ENCODE measurements at places on chromosomes 7 and 10. TPM values are rescaled to one million over a fixed set of nuclear protein-coding genes. Genes with fewer than 3 reads are reported as not detected.

TAC1 gene
- total RNA-seq: not detected

PRKAG2 gene
- 13.5 TPM for total RNA-seq

TMEM184A gene
- 0.27 TPM for total RNA-seq

IDI2 gene
- not detected for total RNA-seq

SAP25 gene
- total RNA-seq: 1.5 TPM

SLC13A1 gene
- not detected for total RNA-seq

ETV1 gene
- 15.2 TPM for total RNA-seq

- H3K4me3 ChIP-seq: no peak overlapping the region
- H3K4me1 ChIP-seq: peaks cover 78% of the 10 kb centered on the region
- no peaks in the 10 kb centered on the region for H3K27me3 ChIP-seq
- H3K36me3 ChIP-seq: peaks cover 7% of the 10 kb centered on the region
- DNase-seq: no peak
These were observed 27.2 kb downstream of the HIPK2 start for GRCh38 chr7:139750459-139751095.

DNA sequence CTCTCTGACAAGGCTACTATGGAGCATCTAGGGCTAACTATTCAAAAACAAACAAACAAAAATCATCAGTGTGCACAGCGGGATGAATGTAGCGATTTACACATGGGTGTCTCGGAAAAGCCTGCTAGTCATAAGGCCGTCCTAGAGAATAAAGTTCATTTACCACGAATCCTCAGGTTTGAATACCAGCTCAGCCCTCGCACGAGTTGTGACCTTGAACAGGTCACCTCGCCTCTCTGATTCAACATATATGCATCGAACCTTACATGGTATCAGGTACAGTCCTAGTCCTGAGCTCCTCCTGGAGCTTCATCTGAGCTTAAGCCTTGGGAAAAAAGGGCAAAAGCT is 572 bp downstream of the ATP5MF start:
- peaks cover 3% of the 10 kb centered on the region for H3K27me3 ChIP-seq
- H3K27ac ChIP-seq: peak overlapping the region; percentile 87
- peak overlapping the region; percentile 86 for H3K4me3 ChIP-seq

- peaks cover 10% of the 10 kb centered on the region for H3K36me3 ChIP-seq
- peak overlapping the region; percentile 99 for H3K27ac ChIP-seq
- H3K4me3 ChIP-seq: peak overlapping the region; percentile 98
- DNase-seq: no peak
- H3K4me1 ChIP-seq: peaks cover 28% of the 10 kb centered on the region
These were observed 5.0 kb upstream of the TNRC18 start for GRCh38 chr7:5428478-5429252.

DNA sequence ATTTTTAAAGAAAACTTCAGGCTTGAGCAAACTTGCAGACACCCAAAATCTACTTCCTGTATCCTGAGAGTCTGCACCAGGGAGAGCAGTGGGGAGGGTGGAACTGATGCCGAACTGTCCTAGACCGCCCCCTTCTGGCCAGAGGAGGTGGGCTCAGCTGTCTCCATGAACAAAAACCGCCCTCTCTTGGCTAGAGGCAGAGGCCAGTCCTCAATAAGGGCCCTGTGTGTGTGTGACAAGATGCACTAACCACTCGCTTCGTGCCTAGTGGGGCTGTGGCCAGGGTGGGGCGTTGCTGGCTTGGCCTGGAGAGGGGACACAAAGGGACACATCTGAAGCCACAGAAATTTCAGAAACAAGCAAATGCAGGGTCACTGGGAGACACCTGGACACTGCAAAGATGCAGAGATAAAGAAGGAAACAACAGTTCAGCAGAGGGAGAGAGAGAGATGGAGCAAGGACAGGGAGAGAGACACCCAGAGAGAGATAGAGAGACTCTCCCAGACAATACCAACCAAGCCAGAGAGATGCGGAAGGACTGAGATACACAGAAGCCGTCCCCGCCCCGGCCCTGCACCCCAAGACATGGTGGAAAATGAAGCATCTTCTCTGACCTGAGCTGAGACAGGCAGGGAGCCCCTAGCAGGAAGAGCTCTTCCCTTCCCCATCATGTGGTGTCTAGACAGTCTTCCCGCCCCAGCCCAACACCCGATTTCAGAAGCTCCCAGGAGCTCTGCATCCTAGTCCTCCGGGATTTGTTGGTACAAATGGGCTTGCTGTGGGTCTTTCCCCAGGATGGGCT is 22.7 kb upstream of the FXYD4 start:
- H3K36me3 ChIP-seq: no peaks in the 10 kb centered on the region
- peak; percentile 92 for DNase-seq
- peaks cover 3% of the 10 kb centered on the region for H3K27me3 ChIP-seq
- peaks cover 9% of the 10 kb centered on the region for H3K4me1 ChIP-seq
- H3K4me3 ChIP-seq: no peak overlapping the region

DNA sequence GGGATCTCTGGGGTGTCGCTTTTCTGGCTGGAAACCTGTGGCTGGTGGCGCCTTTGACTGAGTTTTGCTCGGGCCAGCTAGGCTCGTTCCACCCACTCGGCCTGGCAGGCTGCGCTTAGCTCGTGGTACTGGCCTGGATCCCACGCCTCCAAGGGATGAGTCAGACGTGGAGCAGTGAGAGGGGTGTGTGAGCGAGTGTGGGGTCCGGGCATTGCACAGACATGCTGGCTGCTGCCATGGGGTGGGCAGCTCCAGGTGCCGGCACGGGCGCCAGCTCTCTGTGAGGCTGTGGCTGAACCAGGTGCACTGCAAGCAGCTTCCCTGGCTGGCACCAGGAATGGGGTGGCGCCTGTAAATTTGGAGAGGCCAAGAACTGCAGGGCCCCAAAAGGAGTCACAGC is 63.1 kb upstream of the CACNA2D1 start:
- H3K27me3 ChIP-seq: peaks cover 4% of the 10 kb centered on the region
- H3K4me3 ChIP-seq: no peak overlapping the region
- no peak for DNase-seq

- no peak overlapping the region for H3K4me3 ChIP-seq
- H3K27me3 ChIP-seq: no peaks in the 10 kb centered on the region
- peaks cover 48% of the 10 kb centered on the region for H3K36me3 ChIP-seq
These were observed 223.4 kb downstream of the DOCK4 start for GRCh38 chr7:111982804-111983203.

- no peak overlapping the region for H3K4me3 ChIP-seq
- H3K27ac ChIP-seq: no peak overlapping the region
- H3K27me3 ChIP-seq: no peaks in the 10 kb centered on the region
- no peak for DNase-seq
- H3K36me3 ChIP-seq: no peaks in the 10 kb centered on the region
- H3K4me1 ChIP-seq: no peaks in the 10 kb centered on the region
These were observed 10.8 kb downstream of the GIMAP6 start for GRCh38 chr7:150621376-150621775.

DNA sequence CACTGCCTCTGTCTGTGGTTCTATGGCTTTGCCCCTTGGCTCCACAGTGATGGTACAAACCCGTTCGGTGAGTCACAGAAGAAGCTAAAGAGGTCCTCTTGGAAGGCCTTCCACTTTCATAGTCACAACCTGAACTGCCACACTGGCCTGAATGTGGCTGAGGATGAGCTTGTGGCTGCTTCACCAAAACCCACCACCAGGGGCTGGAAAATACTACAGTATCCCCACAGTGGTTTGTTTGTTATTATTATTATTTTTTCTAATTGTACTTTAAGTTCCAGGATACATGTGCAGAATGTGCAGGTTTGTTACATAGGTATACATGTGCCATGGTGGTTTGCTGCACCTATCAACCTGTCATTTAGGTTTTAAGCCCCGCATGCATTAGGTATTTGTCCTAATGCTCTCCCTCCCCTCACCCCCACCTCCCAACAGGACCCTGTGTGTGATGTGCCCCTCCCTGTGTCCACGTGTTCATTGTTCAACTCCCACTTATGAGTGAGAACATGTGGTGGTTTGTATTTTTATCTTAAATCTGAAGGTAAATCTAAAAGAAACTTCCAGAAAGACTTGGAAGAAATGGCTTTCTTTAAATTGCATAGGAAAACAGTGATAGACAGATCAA is 160.8 kb upstream of the NPSR1 start:
- no peaks in the 10 kb centered on the region for H3K4me1 ChIP-seq
- no peak for DNase-seq
- no peaks in the 10 kb centered on the region for H3K27me3 ChIP-seq
- no peak overlapping the region for H3K27ac ChIP-seq

DNA sequence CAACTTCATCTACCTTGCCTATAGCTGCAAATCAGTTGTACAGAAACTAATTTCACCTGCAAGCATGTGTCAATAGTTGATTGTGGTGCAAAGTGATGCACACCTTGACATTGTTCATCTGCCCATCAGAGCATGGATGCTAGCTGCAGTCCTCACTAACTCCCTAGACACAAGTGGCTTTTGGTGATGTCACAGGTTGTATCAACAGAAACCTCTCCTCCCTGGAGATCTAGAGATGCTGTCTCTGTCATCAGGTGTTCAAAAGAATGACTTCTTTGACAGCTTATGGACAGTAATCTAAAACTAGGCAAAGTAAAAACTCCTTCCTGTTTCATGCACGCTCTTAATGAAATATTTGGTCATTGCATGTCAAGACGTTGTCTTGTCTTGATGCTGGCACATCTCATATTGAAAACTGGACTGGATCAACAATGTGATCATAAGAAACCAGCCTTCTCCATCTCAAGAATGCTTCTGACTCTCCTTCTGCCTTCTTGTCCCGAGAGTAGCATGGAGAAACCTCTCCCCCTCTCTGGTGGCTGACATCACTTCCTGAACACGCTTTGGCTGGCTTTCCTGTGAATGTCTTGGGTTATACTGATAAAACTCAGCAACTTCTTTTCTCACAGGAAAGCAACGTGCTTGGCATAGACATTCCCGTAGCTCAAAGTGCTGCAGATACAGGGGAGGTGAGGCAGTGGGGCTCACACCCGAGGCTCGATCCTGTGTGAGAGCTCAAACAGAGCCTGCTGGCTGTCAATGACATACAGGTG is 176.2 kb upstream of the CDCA7L start:
- H3K36me3 ChIP-seq: no peaks in the 10 kb centered on the region
- peaks cover 20% of the 10 kb centered on the region for H3K27me3 ChIP-seq
- H3K4me3 ChIP-seq: no peak overlapping the region
- DNase-seq: peak; percentile 34
- no peak overlapping the region for H3K27ac ChIP-seq

DNA sequence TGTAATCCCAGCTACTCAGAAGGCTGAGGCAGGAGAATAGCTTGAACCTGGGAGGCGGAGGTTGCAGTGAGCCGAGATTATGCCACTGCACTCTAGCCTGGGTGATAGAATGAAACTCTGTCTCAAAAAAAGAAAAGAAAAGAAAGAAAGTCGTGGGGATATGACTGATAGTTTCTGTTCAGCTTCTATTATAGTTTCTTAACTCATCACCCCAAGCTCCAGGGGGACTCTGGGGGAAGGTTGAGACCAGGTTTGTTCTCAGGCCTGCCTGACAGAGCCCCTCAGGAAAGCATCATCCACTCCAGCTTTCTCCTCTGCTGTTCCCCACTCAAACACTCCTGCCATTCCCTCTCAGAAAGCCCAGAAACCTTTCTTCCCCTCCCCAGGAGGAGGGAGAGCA is 542.4 kb upstream of the GALNT17 start:
- H3K4me3 ChIP-seq: no peak overlapping the region
- no peak for DNase-seq
- no peak overlapping the region for H3K27ac ChIP-seq
- H3K36me3 ChIP-seq: no peaks in the 10 kb centered on the region
- peaks cover 19% of the 10 kb centered on the region for H3K4me1 ChIP-seq
- H3K27me3 ChIP-seq: no peaks in the 10 kb centered on the region

GRCh38 chr7:111871283-111871682 is 309.0 kb upstream of the IMMP2L start:
- peaks cover 19% of the 10 kb centered on the region for H3K36me3 ChIP-seq
- H3K27me3 ChIP-seq: no peaks in the 10 kb centered on the region
- peaks cover 21% of the 10 kb centered on the region for H3K4me1 ChIP-seq
- no peak overlapping the region for H3K4me3 ChIP-seq
- DNase-seq: no peak

DNA sequence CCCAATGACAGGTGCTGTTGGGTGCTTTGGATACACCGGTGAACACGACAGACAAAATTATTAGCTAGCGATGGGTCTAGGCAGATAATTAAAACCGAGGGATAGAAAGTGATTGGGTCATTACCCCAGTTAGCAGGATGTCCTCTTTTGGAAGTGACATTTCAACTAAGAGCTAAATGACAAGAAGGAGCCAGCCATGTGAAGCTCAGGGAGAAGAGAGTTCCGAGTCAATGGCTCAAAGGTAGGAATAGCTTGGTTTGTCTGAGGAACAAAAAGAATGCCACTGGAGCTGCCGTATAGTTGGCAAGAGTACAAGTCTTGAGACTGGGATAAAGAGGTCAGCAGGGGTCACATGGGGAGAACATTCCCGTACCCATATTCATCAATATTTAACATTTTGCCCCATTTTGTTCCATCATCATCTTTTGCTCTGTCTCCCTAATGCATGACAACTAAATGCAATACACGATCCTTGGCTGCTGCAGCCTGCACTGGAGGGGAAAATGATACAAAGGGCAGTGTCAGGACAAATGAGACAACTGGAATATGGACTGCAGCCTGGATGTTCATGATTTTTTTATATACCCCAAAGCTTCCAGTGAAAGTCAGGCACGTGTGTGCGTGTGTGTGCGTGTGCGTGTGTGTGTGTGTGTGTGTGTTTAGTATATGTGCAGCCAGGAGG is 115.7 kb downstream of the ICA1 start:
- no peaks in the 10 kb centered on the region for H3K36me3 ChIP-seq
- peaks cover 4% of the 10 kb centered on the region for H3K27me3 ChIP-seq
- no peak for DNase-seq

DNA sequence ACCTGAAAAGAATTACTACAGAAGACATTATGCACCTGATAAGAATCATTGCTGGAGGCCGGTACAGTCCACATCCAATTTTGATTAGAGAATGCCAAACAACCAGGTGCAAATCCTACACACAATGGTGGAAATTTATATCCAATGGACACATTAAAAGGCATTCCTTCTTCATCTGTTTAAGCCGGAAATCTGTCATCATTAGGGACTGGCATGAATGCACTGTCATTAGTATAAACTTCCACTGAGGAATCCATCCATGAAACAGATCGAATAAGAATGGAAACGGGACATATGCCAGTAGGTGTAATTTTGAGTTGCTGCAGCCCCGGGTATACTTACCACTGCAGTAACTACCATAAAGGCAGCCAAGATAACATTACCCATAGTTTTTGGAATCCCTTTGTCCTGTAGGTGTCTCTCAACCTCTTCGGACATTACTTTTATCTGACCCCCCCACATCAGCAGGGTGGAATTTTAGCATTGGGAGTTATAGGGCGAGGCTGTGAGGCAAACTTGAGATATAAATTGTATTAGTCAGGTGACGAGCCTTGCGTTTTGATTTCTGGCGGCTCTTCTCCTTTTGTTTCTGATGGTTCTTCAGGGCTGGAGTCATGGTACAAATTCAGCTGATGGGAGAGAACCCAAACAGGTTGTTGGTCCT is 36.5 kb upstream of the AKR1C2 start:
- H3K4me3 ChIP-seq: no peak overlapping the region
- H3K27ac ChIP-seq: no peak overlapping the region
- no peaks in the 10 kb centered on the region for H3K36me3 ChIP-seq
- DNase-seq: peak; percentile 15

GRCh38 chr7:20444030-20444800 is 113.5 kb downstream of the ITGB8 start:
- H3K4me3 ChIP-seq: no peak overlapping the region
- no peak overlapping the region for H3K27ac ChIP-seq
- peaks cover 4% of the 10 kb centered on the region for H3K27me3 ChIP-seq
- no peaks in the 10 kb centered on the region for H3K36me3 ChIP-seq
- DNase-seq: no peak
